ENCODE measurements at places on chromosomes 4 and X. TPM values are rescaled to one million over a fixed set of nuclear protein-coding genes. Genes with fewer than 3 reads are reported as not detected.

SLC16A2 gene
- 24.1 TPM for total RNA-seq

- H3K27ac ChIP-seq, result no peak overlapping the region
- DNase-seq, result no peak
- no peaks in the 10 kb centered on the region for H3K27me3 ChIP-seq
- no peak overlapping the region for H3K4me3 ChIP-seq
- H3K36me3 ChIP-seq, result no peaks in the 10 kb centered on the region
These were observed 7.3 kb upstream of the MAGEE1 start for GRCh38 chrX:76420237-76420636.

DNA sequence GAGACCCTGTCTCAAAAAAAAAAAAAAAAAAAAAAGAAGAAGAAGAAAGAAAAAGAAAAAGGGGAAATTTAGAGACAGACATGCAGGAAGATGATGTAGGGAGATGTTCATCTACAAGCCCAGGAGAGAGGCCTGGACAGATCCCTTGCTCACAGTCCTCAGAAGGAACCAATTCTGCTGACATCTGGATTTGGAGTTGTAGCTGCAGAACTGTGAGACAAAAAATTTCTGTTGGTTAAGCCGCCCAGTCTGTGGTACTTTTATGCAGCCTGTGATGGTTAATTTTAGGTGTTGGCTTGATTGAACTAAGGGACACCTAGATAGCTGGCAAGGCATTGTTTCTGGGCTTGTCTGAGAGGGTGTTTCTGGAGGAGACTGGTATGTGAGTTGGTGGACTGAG is 10.1 kb upstream of the STIM2 start:
- no peaks in the 10 kb centered on the region for H3K4me1 ChIP-seq
- no peak for DNase-seq
- H3K27ac ChIP-seq, result no peak overlapping the region
- H3K36me3 ChIP-seq, result no peaks in the 10 kb centered on the region
- H3K27me3 ChIP-seq, result no peaks in the 10 kb centered on the region

- DNase-seq, result no peak
- H3K27ac ChIP-seq, result no peak overlapping the region
- H3K4me3 ChIP-seq, result no peak overlapping the region
- H3K36me3 ChIP-seq, result no peaks in the 10 kb centered on the region
- H3K4me1 ChIP-seq, result no peaks in the 10 kb centered on the region
These were observed 9.2 kb upstream of the SLC25A43 start for GRCh38 chrX:119389871-119390501.
